ENCODE measurements at places on chromosomes 3 and 15.

DNA sequence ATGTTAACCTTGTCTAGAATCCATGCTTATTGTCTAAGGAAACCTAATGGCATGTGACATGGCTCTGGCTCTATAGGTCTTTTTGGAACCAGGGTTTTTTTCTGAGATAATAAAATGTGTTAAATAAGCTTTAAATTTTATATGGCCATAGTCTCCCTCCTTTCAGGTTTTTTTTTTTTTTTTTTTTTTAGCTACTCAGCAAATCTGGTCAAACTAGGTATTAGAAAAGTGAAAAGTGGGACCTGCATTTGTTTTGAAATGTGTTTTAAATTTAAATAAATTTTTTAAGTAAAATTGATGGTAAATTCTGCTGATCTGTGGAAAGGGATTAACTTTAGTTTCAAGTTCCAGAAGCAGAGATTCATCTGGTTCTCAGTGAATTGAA lies 52.1 kb upstream of the NANOGP8 start:
- DNase-seq = no peak

- peak; percentile 15 for DNase-seq
Measured at GRCh38 chr3:62525281-62525680, 151.9 kb upstream of the FEZF2 start.

DNA sequence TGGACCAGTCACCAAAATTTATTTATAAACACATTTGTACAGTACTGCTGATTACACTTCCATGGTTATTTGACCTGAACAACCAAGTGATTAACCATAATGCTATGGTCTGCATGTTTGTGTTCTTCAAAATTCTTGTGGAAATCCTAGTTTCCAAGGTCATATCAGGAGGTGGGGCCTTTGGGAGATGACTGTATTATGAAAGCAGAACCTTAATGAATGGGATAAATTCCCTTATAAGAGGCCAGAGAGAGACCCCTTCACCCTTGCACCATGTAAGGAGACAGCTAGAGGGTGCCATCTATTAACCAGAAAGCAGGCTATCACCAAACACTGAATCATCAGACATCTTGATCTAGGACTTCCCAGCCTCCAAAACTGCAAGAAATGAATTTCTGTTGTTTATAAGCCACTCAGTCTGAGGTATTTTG lies 1.9 kb downstream of the SCAPER start:
- peak; percentile 23 for DNase-seq

DNA sequence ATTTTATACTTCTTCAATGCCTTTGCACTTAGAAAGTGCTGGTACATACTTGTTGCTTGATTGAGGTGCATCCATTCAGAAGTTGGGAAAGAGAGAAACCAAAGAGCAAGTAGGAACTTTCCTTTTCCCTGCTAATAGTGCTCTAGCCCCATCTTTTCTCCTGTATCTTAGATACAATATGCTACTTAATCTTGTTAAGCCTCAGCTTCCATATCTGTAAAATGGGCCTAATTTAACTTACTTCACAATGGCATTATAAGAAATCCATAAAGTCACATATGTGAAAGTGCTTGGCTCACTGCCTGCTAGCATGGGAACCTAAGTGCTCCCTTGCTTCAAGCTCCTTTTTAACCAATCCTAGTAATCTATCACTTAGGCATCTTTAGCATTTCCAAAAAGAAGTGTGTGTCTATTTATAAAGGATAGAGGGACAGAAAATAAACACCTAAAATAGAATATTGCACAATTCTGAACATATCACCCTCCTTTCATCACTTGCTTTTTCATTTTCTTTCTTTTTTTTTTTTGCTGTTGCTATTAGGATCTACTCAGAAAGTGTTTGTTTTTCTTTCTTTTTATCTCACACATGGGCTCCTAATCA lies 28.1 kb downstream of the KCNAB1 start:
- no peak for DNase-seq

GRCh38 chr15:92881211-92881754 lies 18.8 kb upstream of the CHD2 start:
- DNase-seq = no peak

DNA sequence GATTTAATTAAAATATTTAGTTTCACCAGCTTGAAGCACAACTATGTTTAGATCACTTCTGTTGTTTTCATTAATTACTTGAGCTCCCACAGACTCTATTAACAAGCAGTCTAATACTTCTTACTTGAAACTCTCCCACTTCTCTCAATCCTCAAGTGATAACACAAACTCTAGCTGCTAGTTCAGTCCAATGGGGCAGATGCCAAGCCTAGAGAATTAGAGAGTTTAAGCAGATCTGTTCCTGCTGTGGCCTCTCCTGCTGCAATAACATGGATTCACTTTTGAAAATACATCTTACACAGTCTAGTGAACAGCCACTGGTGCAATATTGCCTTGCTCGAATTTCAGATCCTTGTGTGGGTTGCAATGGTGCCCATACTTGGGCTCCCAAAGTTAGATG lies 566.4 kb upstream of the SGO1 start:
- no peak for DNase-seq

- DNase-seq = no peak
Measured at GRCh38 chr3:64945171-64945729, 257.4 kb upstream of the ADAMTS9 start.

GRCh38 chr3:41581700-41582099 lies 380.2 kb downstream of the ULK4 start:
- no peak for DNase-seq

- no peak for DNase-seq
Measured at GRCh38 chr15:70192041-70192440, 94.3 kb upstream of the TLE3 start.

DNA sequence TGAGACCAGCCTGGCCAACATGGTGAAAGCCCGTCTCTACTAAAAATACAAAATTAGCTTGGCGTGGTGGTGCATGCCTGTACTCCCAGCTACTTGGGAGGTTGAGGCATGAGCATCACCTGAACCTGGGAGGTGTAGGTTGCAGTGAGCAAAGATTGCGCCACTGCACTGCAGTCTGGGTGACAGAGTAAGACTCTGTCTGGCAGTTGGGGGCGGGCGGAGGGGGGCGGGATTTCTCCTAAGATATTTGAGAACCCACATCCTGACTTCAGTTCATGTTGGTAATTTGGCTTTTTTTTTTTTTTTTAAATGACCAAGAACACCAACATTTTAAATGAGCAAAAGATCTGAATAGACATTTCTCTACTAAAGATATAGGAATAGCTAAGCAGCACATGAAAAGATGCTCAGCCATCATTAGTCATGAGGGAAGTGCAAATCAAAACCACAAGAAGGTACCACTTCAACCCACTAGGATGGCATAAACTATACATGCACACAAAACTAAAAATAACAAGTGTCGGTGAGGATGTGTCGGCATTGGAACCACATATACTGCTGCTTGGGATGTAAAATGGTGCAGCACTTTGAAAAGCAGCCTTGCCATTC lies 75.6 kb upstream of the LMOD3 start:
- DNase-seq = no peak

GRCh38 chr3:189820365-189820720 lies 189.2 kb downstream of the TP63 start:
- DNase-seq = no peak

DNA sequence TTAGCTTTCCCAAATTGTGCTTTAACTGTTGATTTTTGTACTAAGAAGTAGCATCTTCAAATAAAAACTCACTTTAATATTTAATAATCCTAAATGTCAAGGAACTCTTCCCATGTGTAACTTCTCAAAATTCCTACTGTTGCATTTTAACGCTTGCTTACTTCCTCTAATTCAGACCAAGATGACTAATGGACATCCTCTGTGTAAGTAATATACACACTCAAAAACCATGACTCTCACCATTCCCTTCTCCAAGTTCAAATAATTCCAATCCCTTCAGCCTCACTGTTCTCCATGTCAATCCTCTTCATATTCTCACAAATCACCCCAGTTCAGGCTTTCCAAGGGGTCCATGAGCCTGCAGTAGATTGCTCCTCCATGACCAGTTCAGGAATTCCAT lies 13.0 kb downstream of the MRPL46 start:
- no peak for DNase-seq

DNA sequence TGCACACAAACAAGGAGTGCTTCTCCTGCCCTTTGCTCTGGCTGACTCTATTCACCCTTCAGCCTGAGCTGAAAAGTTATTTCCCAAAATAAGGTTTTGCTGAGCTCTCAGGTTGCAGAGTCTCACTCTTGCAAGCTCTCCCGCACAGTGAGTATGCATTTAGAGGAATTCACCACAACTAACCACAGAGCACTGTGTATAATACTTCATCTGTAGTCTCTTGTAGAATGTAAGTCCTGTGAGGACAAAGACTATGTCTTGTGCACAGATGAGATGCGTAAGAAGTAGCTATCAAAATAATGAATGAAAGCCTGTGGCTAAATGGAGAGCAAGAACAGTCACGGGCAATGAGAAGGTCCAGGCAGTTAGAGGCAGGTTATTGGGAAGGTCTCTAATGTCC lies 156.5 kb upstream of the SLCO3A1 start:
- no peak for DNase-seq

GRCh38 chr3:66037330-66037985 lies 1.3 kb downstream of the MAGI1 start:
- no peak for DNase-seq

DNA sequence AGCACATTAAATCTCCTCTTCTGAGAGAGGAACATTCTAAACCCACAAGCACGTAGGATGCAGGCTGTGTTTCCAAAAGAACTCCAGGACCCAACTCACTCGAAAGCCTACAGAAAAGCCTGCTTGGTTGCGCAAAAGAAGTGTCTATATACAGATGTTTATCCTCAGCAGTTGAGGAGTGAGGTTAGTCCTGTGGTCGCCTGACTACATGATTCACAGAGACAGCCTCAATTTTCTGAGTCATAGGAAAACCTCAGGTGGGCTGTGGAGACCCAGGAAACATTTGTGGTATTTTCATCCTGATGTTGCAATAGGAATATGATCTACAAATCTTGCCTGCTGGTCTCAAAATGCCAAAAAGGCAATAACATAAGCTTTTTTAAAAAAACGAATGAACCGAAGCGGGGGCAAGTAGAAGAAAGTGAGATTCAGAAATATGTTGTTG lies 183.8 kb upstream of the THRB start:
- DNase-seq = peak; percentile 40

DNA sequence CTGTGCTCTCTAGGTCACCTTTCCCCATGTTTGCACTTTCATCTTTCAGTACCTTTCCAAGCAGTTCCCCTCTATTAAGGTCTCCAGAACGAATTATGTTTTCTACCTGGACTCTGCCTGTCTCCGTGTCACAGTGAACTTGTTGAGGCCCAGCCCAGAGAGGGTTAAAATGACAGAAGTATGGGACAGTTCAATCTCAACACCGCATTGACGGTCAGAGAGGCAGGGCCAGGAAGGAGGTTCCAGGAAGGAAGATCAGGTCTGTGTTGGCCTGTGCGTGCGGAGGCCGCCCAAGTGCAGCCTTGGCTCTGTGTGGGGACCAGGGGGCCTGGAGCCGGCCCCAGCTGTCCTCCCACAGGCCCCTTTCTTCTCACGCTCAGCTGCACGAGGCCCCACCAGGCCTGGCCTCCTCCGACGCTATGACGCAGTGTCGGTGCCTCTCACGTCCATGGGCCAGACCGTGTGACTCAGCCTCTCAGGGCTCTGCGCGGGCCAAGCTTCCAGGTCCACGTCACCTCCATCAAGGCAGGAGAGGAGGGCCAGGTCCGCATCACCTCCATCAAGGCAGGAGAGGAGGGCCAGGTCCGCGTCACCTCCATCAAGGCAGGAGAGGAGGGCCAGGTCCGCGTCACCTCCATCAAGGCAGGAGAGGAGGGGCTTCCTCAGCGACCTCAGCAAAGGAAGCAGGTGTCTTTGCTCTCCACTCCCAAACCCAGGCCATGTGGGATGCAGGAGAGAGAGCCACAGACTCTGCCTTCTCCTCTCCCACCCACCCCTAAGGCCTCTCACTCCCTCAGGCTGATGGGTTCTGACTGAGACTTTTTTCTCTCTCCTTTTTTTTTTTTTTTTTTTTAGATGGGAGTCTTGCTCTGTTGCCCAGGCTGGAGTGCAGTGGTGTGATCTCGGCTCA lies 83.1 kb downstream of the CPN2 start:
- DNase-seq = no peak

- DNase-seq = no peak
Measured at GRCh38 chr3:151085889-151086483, 522 bp downstream of the MED12L start.

- DNase-seq = no peak
Measured at GRCh38 chr3:29374226-29374625, 93.4 kb downstream of the RBMS3 start.

- no peak for DNase-seq
Measured at GRCh38 chr3:71453822-71454511, 129.6 kb downstream of the FOXP1 start.
